Dorsolateral prefrontal cortex (tissue), 122 donors: ENCODE measurements at places on chromosomes 5 and 9.

DNA sequence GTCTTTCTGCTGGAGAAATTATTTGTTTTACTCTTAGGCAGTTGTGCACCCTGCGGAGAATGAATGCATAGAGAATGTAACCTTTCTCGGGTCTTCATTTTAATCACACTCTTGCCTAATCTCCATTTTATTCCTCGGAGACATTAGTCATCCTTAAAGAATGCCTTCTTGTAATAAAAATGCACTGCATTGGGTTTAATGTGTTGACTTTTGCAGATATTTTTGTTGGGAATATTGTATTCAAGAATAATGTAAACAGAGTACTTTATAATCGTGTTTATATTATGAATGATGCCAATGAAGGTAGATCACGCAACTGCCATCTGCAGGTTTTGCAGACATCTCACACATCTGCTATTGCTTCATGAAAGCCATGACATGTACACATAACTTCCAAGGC lies 1093.9 kb upstream of the CDH6 start:
- no peak for DNase-seq

DNA sequence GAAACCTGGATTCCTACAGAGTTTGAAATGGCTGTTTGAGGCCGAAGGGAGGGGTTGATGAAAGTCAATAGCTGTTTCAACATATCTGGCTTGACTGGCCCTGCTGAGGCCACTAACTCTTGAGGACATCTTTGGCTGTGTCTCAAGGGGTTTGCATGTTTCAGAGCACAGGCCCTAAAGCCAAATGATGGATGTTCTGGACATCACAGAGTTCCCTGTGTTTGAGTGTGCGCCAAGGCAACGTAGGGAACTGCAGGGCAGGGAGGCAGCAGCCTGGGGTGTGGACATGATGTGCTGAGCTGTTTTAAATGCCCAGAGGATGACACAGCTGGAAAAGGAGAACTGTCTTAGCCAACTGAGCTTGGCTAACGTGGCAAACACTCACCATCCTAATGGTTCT lies 89.6 kb downstream of the RAPGEF1 start:
- no peak for DNase-seq

DNA sequence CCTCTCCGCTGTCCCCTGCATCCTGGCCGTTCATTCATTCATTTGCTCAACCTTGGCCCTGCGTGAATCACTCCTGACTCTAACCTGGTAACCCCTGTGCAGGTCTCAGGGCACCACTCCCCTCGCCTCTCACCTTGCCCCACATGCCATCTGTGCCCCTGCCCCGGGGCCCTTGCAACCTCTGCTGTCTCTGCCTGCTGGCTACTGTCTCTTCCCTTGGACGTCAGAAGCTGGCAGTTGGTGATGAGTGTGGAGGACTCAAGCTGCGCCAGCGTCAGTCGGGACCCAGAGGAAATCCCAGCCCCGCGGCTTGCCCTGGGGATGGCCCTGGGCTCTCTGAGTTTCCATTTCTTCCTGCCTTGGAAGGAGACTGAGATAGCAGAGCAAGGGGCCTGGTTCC lies 154.9 kb downstream of the OLFM1 start:
- no peak for DNase-seq

DNA sequence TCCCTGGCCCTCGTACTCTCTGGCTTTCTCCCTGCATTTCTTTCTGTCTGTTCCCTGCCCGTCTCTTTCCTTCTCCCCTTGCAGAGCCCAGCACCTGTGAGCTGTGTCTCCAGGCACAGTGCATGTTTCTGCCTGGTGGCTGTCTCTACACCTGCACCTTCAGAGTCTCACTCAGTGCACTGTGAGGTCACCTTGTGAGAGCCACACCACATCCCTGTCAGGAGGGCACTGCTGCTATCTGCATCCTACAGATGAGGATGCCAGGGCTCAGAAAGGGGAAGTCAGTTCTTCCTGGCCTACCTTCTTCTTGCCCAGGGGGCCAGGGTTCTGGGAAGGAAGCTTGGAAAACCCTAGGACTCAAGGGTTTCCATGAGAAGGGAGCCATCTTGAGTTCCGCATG lies 69.7 kb upstream of the NEURL1B start:
- no peak for DNase-seq

DNA sequence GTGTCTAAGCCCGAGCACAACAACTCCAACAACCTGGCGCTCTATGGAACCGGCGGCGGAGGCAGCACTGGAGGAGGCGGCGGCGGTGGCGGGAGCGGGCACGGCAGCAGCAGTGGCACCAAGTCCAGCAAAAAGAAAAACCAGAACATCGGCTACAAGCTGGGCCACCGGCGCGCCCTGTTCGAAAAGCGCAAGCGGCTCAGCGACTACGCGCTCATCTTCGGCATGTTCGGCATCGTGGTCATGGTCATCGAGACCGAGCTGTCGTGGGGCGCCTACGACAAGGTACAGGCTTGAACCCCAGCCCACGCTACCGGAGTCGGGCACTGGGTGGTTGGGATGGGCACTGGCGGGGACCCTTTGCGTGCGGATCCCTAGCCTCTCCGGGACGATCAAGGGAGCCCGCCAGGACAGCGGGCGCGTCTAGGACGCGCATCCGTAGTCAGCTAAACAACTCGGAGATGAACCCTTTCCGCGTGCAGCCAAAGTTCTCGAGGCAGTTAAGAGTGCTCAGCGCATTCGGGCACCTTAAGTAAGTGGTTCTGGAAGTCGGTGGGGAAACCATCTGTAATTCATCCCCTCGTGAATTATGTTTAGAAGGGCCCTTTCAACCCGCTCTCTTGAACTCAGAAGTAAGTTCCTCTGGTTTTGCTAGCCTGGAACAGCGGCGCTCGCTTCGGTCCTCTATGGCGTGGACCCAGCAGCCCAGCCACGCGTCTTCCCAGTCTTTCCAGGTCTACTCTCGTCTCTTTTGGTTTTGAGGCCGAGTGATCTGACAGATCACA lies 1.3 kb downstream of the KCNN2 start:
- peak; percentile 46 for DNase-seq

GRCh38 chr9:128094166-128094949 lies 26.3 kb downstream of the SLC25A25 start:
- DNase-seq: peak; percentile 93

GRCh38 chr5:131763968-131764367 lies 32.8 kb downstream of the FNIP1 start:
- no peak for DNase-seq

DNA sequence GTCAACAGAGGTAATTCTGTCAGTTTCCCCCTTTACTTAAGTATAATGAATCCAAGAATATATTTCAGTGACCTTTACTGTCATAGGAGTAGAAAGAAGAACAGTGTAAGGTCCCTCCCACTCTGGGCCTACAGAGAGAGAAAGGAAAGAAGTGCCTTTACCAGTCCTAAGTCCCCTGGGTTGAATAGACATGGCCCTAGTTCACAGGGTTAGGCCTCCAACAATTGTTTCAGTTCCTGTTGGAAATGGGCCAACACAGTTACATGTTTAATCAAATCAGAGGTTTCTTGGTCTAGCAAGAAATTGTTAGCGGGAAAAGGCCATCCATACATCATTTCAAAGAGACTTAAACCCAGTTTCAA lies 605.6 kb downstream of the MTRR start:
- DNase-seq: no peak

GRCh38 chr9:13899924-13900323 lies 414.0 kb downstream of the NFIB start:
- no peak for DNase-seq

- no peak for DNase-seq
These were observed 30.4 kb downstream of the ELL2 start for GRCh38 chr5:95931079-95931833.

- DNase-seq: no peak
These were observed 42.2 kb upstream of the FABP6 start for GRCh38 chr5:160187091-160187490.
